ENCODE measurements at places on chromosomes 6 and 20.

DNA sequence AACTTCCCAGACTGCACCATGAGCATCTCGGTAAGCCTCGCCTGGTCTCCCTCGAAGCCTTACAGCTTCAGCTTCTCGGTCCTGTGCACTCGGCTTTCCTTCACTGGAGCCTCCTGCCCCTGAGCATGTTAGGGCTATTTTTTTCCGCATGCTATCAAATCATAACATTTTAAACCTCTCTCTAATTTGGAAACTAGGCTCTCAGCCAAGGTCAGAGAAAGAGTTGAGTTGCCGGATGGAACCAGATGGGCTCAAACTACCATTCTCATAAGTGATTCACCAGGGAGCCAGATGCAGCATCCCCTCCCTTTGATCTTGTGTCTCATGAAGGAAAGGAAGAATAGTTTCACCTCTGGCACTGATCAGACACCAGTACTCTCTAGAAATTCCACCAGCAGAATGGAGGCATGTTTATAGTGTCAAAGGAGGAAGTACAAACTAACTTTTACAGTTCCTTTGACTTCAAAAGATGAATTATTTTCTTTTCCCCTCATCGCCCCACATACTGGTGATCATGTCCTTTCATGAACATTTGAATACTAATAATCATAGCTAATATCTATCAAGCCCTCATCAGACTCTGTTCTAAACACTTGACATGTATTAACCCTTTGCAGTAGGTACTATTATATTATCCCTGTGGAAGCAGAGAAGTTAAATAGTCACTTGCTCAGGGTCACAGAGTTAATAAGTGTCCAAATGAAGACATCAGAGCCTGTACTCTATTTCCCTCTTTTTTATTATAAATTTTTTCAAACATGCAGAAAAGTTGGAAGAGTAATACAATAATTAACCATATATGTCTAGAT is 46.7 kb downstream of the MAP1LC3A start:
- no peak for DNase-seq

- DNase-seq = no peak
These were observed 146.5 kb upstream of the ZNF217 start for GRCh38 chr20:53739799-53740785.

- DNase-seq = no peak
These were observed 35.9 kb upstream of the NXT1 start for GRCh38 chr20:23314699-23315098.

DNA sequence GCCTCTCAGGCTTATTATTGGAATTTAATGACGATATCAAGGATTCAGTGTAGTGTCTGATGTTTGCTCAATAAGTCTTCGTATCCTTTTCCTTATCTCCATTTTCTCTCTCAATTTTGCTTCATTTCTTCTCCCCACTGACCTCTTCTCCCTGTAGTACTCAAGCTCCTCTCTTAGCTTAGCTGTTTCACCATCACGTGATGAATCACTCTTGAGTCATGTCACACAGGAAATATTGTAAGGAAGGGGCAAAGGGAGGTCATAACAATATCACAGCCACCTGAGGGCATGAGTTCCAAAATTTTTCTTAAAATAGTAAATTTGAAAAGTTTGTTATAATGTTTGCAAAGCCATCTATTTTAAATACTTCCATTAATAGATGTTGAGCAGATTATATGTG is 392.2 kb upstream of the MARCKS start:
- DNase-seq = no peak

- no peak for DNase-seq
These were observed 64.4 kb downstream of the SMPDL3A start for GRCh38 chr6:122853259-122853995.

- no peak for DNase-seq
These were observed 11.5 kb downstream of the SDC4 start for GRCh38 chr20:45336530-45337366.

DNA sequence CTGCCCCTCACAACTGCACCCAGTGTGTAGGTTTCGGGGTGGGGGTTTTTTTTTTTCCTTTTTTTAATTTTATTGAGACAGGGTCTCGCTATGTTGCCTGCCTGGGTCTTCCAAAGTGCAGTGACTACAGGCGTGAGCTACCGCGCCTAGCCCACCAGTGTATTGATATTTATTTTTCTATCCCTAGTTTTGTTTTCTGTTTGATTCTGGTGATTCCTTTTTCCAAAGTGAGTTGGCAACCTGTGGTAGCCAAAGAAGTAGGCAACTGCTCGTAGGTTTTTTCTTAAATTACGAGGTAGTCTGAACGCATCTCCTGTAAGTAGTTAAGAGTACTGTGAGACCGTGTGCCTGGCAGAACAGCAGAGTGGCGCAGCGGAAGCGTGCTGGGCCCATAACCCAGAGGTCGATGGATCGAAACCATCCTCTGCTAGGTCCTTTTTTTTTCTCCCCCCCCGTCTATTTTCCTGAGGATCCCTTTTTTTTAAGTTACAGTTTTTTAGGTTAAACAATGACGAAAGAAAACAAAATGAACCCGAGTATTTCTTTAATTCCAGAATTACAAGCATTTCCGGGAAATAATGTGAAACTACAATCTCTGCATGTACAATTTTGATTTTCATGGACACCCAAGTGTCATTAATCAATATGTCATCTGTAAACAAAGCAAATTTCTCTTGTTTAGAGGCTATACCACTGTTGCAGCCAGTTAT is 78.7 kb upstream of the BTN3A2 start:
- peak; percentile 79 for DNase-seq

- no peak for DNase-seq
These were observed 7.4 kb downstream of the SENP6 start for GRCh38 chr6:75608956-75609533.

DNA sequence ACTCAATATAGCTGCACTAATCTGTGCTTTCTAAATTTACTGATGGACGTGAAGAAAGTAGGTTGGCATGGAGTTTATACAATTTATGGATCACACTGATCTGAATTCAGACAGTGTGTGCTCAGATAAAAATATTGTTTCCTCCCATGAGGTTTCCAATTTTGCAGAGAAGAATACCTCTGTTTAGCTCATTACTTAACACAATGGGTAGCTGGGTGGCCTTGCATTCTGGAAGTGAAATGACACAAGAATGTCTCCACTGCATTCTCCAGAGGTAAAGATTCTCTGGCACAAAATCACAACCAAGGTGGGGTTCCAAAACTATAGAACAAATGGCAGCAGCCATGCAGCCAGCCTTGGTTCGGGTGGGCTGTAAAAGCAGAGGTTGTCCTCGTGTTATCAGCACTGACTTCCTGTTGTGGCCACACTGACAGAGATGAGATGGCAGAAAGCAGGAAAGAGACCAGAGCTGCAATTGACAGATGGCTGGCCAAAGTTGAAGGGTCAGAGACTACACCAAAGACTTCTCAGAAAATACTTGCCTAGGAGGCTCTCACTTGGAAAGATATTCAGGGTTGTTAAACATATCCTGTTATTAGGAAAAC is 50.2 kb downstream of the HDAC2 start:
- DNase-seq = no peak

DNA sequence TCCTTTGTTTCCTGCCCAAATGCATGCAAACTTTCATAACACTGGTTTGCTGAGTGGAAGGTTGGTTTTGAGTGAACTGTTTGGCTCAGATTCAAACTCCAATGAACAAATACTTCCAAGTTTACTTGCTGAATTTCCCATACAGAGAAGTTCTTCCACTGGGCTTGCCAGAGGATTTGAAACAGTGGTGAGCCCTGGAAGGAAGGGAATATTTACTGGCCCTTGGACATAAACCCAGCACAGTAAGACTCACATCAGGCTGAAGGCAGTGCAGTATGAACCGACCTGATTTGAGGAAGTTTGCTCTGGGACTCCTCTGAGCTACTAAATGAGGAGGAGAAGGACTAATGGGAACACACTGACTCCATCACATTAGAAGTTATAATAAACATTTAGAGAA is 3.8 kb downstream of the TRAF3IP2 start:
- DNase-seq = no peak

DNA sequence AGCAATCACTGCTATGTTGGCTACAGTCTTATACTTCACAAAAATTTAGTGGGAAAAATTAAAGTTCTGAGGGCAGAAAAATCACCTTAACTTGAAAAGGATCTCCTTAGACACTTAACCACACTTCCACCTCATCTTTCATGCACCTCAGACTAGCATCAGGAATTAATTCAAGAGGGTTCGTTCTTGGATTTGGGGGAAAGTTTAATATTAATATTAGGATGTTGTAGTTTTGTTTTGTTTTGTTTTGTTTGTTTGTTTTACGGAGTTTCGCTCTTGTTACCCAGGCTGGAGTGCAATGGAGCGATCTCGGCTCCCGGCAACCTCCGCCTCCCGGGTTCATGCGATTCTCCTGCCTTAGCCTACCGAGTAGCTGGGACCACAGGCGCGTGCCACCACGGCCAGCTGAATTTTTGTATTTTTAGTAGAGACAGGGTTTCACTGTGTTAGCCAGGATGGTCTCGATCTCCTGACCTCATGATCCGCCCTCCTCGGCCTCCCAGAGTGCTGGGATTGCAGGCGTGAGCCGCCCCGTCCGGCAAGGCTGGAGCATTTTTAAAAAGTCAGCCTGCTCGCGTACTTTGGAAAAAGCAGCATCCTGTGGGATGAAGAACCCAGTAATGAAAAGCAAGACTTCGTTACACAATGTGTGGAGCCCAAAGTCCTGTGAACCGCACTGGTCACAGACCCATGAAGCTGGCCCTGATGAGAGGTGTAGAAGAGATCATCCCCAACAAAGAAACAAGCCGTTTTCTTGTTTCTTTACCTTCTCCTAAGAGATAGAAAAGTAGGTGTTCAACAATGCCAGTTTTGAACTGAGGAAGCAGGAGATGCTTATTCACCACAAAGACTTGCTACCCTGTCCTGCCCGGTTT is 194.9 kb downstream of the GPX5 start:
- no peak for DNase-seq

GRCh38 chr20:9417665-9418064 is 96.7 kb upstream of the LAMP5 start:
- no peak for DNase-seq

DNA sequence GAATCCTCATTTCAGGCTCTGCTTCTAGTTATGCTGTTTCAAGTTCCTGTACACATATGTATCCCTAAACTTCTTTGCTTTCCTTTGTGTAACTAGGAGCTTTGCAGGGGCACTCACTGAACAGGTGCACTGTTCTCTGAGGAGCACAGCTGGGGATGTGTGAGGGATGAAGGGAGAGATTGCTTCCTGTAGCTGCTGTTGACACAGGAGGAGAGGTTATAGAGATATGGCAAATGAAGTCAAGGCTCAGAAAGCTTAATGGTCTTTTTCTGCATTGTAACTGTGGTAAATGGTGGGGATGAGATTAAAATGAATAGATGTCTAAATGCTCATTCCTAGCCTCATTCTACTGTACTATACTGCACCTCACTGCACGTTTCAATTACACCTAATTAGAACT is 454.3 kb downstream of the BTBD3 start:
- no peak for DNase-seq

- DNase-seq = no peak
These were observed 25.6 kb upstream of the GABRR1 start for GRCh38 chr6:89242574-89243330.

DNA sequence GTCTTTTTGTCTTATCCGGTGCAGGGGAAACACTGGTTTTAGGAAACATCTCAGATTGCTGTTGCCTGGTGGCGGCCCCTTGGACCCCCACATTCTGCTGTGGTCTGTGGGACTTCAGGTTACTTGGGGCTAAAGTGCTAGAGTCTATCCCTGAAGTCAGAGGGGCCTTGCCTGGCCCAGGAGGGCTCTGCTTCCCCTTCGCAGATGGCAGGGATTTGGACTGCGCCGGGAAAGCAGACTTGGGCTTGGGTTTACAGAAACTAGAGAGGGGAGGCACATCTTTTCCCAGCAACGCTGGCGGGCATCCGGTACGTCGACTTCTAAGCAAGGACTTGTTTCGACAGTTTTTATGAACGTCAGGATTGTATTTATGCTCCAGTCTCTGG is 17.5 kb downstream of the ZNF217 start:
- no peak for DNase-seq

- no peak for DNase-seq
These were observed 444.1 kb downstream of the KHDRBS2 start for GRCh38 chr6:61841958-61842357.

DNA sequence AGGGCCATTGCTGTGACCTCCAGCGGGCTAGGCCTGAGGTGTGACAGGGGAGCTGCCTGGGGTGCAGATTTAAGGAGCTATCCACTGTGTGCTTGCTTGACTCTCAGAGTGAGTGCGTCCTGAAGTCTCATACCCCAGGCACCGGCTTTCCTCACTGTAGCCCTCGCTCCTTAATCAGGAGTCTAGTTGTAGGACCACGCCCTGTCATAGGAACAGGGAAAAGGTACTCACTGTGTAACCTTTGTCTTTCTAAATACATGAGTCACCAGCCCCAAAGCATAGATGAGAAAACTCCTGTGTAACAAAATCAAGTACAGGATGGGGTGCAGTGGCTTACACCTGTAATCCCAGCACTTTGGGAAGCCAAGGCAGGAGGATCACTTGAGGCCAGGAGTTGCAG is 141.7 kb downstream of the TMEM242 start:
- no peak for DNase-seq

DNA sequence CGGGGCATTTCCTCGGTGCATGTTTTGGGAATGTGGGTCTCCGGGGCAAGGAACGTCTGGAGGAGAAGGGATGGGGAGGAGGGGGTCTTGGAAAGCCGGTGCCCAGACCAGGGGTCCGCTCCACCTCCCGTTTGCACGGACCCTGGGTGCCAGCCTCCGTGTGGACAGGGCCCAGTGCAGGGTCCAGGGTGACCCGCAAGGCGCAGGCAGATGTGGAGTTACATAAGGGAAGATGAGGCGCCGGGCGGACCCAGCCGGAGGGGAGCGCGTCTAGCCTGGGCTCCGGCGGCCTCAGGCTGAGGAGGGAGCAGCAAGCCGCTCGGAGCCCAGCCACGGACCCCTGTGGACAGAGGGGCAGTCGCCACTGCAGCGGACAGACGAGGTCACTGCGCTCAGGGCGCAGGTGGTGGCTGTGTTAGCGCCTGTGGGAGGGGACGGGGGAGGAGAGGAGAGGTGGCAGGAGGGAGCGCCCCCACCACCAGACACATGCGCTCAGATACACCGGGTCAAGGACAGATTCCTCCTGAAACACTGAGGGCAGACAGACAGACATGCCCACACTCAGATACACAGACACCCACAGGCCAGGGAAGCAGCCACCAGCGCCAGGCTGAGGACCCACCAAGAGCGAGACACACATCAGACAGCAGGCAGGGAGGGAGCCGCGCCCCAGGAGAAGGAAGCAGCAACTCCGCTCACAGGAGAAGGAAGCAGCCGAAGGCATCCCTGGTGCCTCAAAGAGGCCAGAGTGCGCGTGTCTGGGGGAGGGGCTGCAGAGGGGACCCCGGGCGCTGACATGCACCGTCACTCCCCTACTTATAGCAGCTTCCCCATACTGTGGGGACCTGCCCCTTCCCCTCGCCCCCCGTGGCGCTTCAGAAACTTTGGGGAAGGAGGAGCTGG is 839 bp upstream of the HRH3 start:
- no peak for DNase-seq

DNA sequence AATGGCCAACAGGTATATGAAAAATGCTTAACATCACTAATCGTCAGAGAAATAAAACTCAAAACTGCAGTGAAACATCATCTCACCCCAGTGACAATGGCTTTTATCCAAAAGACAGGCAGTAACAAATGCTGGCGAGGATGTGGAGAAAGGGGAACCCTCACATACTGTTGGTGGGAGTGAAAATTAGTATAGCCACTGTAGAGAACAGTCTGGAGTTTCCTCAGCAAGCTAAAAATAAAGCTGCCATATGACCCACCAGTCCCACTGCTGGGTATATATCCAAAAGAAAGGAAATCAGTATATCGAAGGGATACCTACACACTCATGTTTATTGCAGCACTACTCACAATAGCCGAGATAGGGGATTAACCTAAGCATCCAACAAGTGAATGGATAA is 23.4 kb upstream of the INSM1 start:
- no peak for DNase-seq
